Anterior cingulate cortex (tissue), 58 donors: ENCODE measurements at places on chromosomes 16 and 17.

GRCh38 chr16:73020409-73020884 lies 27.5 kb downstream of the ZFHX3 start:
- no peak for DNase-seq

GRCh38 chr16:67926181-67926750 lies 5.4 kb downstream of the CTRL start:
- peak; percentile 38 for DNase-seq

DNA sequence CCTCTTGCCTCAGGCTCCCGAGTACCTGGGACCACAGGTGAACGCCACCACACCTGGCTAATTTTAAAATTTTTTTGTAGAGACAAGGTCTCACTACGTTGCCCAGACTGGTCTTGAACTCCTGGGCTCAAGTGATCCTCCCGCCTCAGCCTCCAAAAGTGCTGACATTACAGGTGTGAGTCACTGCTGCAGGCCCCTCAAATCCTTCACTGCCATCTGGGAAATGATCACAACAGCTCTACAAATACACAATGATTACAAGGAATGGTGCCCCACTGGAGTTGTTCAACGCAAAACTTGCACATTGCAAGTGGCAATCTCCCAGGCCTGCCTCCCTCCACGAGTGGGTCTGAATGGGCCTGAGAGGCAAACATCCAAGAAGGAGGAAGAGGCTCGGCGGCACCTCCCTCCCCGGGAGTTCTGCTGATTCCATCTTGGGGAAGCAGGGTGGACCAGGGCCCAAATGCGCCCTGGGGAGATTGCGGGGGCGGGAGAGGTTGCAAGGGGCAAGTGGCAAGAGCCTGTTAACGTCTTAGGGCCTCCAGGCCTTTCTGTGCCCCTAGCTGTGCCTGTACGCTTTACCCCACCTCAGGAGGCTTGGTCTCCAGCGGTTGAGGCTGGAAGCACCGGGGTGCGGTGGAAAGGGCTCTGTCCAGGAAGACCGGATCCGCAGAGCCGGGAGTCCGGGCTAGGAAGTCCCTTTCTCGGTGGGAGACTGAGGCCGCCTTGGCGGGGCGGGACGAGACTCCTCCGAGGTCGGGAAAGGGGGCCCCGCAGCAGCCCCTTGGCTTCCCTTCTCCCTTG lies 656 bp upstream of the IGFBP4 start:
- no peak for DNase-seq

- no peak for DNase-seq
These were observed 23.4 kb upstream of the CPSF4L start for GRCh38 chr17:73284906-73285602.
